ENCODE measurements at places on chromosomes 2 and 18.
A peak's percentile ranks its signal among the peaks of the same experiment; 100 is the strongest.

DNA sequence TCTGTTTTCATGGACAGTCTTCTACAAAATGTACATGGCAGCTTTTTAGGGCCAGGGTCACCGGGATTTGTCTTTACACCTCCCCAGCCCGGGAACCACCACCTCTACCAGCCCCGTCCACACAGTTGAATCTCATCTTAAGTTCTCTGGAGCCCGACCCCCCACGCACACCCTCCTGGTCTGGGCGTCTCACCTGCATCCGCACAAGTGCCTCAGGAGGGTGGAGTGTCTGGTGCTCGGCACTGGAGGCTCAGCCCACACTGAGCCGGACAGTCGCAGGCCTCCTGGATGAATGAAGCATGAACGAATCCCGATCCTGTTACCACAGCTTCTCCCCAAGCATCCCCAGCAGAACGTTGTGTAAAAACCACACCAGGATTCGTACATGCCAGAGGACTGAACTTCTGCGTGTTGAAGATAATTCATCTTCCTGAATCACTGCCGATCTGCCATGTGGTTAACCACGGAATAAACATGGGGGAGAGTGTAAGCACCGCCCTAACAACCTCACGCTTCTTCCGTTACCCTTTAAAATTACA lies 162.0 kb downstream of the RTP5 start:
- DNase-seq, result peak; percentile 21

DNA sequence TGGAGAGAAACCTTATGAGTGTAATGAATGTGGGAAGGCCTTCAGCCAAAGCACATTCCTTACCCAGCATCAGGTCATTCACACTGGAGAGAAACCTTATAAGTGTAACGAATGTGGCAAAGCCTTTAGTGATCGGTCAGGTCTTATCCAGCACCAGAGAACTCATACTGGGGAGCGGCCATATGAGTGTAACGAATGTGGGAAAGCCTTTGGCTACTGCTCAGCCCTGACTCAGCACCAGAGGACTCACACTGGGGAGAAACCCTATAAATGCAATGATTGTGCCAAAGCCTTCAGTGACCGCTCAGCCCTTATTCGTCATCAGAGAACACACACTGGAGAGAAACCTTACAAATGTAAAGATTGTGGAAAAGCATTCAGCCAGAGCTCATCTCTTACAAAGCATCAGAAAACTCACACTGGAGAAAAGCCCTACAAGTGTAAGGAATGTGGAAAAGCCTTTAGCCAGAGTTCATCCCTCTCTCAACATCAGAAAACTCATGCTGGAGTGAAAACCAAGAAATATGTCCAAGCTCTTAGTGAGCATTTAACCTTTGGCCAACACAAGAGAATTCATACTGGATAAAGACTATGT lies 7.8 kb downstream of the ZNF892 start:
- no peak for DNase-seq

DNA sequence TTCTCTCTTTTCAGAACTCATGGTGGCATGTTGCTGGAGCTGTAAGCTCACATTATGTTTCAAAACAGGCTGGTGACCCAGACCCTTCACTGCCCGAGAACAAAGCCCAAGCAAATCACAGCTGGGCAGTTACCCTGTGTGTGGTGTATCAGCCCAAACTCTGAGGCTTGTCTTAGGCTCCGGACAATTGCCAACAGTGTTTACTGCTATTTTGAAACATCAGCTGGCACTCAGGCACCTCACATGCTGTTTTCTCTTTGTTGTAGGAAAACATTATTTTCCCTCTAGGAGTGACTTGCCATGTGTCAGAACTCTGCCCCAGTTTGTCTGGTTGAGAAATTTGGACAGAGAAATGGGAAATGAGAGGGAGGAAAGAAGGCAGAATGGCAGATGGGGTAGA lies 237.6 kb upstream of the APCDD1 start:
- DNase-seq, result no peak

DNA sequence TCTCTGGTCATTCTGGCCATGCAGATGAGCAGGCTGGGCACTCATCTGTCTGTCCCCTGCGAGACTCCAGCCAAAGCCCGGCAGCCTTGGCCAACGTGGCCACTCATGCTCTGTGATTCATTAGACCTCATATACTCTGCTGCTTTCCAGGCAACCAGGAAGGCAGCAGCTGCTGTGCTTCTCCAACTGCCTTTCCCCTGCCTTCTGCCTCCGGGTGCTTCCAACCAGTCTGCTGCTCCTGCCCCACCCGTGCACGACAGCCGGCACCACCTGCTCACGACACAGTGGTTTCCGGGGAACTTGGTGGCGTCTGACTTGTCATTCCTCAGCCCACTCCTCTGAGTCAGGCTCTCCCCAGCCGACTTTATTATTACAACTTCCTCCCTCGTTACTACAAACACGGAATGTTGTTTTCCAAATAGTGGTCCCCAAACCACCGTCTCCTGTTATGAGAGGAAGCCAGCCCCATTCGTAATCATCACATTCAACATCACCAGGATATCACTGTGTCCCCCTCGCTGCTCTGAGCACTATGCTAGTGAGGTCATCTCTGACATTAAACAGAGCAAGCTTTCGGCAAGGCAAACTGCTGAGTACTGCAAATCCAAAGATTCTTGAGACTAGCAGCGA lies 392.4 kb downstream of the ALK start:
- DNase-seq, result no peak

DNA sequence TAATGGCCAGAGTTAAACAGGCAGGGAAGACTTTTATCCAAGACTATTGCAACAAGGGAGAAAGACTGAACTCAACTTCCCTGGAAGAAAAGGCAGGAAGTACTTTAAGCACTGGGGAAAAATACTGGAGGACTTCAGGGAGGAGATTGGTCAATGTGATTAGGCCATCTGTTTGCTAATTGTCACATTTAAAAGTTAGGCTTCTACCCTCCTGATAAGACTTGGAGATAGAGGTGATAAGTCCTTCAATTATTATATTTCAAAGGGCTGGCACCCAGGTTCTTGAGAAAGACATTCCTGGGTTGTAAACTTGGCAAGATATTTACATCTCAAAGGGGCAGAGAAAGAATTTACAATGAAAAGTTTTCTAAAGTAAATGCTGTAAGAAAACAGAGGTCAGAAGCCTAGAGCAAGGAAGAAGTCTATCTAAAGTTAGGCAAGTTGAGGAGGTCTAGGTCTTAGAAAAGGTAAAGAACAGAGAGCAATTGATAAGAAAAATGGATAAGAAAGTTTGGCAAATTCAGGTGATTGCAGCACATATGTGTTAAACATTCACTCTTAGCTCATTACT lies 48.4 kb downstream of the DTNA start:
- no peak for DNase-seq

DNA sequence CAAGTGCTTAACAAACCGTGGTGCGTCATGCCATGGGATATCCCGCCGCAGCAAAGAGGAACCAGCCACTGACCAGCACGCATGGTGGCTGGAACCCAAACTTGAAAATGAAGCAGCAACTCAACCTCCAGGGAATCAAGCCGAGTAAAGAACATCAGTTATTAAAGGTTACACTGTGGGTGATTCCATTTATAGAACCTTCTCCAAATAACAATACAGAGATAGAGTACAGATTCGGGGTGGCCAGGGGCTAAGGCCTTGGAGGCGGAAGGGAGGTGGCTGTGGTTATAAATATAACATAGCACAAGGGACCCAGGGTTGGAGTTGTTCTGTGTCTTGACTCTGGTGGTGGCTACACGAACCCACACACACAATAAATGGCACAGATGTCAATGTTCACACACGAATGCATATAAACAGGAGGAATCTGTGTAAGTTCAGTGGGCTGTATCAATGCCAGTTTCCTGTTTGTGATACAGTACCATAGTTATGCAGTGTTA lies 123.1 kb downstream of the EIPR1 start:
- no peak for DNase-seq

DNA sequence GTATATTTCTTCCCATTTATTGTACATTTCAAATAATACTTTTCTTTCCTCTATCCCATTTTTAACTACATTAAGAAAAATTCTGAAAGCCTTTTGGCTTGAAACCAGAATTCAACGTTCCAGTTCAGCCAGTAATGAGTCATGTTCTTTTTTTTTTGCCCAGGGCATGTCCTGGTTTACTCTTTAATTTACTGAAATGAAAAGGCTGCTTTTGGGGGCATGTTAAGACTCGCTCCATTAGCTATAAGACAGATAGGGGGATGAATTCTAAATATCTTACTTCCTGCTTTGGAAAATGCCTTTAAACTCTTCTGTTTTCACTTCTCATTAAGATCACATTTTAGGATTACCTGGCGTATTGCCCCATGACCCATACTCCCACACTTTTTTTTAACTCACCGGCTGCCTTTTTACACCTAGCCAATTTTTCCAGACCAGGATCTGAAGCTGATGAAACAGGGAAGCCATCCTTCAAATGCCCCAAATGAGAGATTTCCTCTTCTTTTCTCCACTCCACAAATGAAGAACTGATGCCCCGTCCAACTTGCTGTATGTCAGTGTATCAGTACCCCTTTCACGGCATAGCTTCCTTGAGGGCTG lies 585 bp downstream of the ABCA12 start:
- DNase-seq, result no peak

GRCh38 chr2:234002281-234002680 lies 48.2 kb upstream of the SPP2 start:
- no peak for DNase-seq

- DNase-seq, result no peak
Observed at GRCh38 chr2:51624995-51625394, 593.1 kb upstream of the NRXN1 start.

DNA sequence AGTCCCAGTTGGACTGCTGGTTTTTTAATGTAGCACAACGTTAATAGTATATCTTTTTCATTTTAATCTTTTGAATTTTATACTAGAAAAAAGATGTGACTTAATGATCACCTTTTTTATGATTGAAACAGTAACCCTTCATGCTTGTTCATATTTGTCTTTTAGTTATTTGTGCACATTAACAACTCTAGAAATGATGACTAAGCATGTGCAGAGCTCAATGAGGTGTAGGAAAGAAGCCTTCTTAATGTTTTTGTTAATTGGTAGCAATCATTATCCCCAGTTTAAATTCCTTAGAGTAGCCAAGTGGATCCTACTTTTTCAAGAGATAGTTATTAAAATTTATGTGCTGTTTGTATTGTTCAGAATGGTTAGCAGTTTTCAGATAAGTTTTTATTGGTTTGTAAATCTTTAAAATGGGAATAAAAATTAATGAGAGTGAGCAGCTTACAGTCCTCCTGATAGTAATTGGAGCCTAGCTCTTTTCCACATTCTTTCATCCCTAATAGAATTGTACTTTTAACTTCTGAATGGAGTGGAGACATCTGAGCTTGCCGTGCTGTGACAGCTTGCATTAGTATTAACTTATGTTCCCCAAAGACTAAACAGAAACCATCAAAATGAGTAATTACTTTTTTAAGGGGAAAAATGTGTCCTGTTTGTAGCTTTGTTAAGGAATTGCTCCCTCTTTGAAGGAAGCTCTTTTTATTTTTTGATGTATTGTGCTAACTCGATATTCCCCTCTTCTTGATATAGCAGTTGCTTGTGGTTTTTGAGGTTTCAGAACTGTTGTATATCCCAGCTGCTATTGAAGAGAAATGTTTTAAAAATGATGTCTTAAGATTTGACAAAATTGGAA lies 17.3 kb downstream of the PIK3C3 start:
- no peak for DNase-seq

- DNase-seq, result no peak
Observed at GRCh38 chr2:162297925-162298552, 20.4 kb downstream of the IFIH1 start.

- DNase-seq, result no peak
Observed at GRCh38 chr2:192087398-192087958, 107.3 kb downstream of the TMEFF2 start.

- no peak for DNase-seq
Observed at GRCh38 chr2:40680547-40680946, 228.7 kb upstream of the SLC8A1 start.

- no peak for DNase-seq
Observed at GRCh38 chr2:231720987-231721966, 13.0 kb downstream of the PTMA start.

GRCh38 chr18:3983351-3983969 lies 471.6 kb downstream of the DLGAP1 start:
- no peak for DNase-seq

- no peak for DNase-seq
Observed at GRCh38 chr2:70029814-70030409, 57.4 kb upstream of the PCBP1 start.

DNA sequence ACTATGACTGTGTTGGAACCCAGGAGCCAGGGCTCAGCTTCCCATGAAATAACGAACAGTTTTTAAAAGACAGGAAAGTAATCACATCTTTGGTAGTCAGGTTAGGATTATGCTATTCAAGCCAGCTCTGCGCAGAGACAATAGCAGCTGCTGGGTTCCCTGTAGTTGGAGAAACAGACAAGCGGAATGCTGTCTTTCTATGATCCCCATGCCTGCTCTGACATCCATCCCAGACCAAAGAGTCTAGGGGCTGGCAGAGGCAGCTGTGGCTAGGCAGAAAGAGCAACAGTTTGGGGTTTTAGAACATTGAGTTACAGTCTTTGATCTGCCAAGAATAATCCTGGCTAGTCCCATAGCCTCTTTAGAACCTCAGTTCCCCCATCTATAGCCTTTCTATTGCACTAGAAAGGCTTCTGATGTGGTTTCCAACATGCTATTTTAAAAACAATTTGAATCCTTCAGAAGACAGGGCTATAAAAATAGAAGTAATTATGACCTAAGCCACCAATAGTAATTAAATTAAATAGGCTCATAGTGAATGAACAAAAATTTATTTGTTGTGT lies 146.8 kb downstream of the MTX2 start:
- DNase-seq, result no peak

DNA sequence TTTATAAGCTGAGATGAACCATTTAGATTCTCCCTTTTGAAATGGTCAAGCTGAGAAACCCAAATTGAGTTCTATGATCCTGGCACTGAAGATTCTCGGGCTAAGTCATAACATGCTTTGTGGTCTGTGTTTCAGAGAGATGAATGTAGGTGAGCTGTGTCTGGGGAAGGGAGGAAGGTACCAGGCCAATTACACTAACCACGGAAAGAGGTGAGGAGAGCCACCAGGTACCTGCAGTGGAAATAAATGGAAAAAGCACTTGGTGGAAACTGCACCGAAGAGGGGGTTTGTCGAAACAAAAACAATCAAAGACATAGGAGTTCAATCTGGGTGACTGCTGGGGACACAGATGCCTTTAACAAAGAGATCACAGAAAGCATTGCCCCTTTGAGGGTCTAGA lies 963 bp upstream of the MRPL44 start:
- no peak for DNase-seq

- DNase-seq, result no peak
Observed at GRCh38 chr2:62329797-62330196, 133.9 kb downstream of the B3GNT2 start.

DNA sequence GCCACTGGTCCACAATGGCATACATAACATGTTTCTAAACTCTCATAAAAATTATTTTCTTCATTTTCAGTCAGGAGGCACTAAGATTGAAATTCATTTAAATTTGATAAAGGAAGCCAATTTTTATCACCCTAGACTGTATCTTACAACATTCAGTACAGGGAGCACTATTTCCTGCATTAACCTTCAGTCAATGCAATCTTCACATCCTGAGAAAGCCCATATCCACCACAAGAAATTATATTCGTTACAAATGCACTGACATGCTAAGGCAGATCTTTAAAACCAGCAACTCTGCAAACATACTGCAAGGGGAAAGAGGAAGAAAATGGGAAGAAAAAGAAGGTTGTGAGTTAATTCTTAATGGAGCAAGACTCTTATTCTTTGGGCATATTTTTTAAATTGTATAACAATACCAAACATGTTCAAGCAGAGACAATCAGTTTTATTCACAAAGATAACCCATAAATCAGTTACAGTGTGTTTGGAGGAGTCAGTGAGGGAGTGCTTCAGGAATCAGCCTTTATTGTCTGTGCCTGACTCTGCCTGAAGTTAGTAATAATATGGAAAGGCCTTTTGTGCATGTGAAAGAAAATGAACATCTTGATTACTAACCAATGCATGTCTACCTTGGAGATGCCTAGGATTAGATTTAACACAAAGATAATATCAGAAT lies 370.1 kb downstream of the FBXO15 start:
- no peak for DNase-seq

All from stimulated activated CD8-positive, alpha-beta memory T cell treated with anti-CD3 and anti-CD28 coated beads, Interleukin-7, amount 100 ng/mL, for 24 hours (primary cell).